CD4-positive, alpha-beta T cell (primary cell): ENCODE measurements at places on chromosomes 12 and 14. TPM values are rescaled to one million over a fixed set of nuclear protein-coding genes. Genes with fewer than 3 reads are reported as not detected.

Gene GLIPR1L1
- not detected for total RNA-seq

Gene A2ML1
- total RNA-seq: not detected

Gene ZC3H10
- total RNA-seq: 8.9 TPM

Gene DACT1
- total RNA-seq: 1.3 TPM

Gene A2M
- not detected for total RNA-seq

Gene KRT86
- total RNA-seq: not detected

Gene PDZRN4
- total RNA-seq: not detected

Gene SPX
- total RNA-seq: not detected

Gene ATP6V1D
- 25.2 TPM for total RNA-seq

Gene MAP1LC3B2
- total RNA-seq: 2.1 TPM

Gene INHBE
- total RNA-seq: not detected

- no peak overlapping the region for H3K27ac ChIP-seq
- H3K27me3 ChIP-seq: no peaks in the 10 kb centered on the region
- H3K36me3 ChIP-seq: no peaks in the 10 kb centered on the region
- H3K4me3 ChIP-seq: no peak overlapping the region
- no peak for DNase-seq
These were observed 30.8 kb upstream of the SOCS2 start for GRCh38 chr12:93541578-93542225.

- H3K4me3 ChIP-seq: no peak overlapping the region
- H3K36me3 ChIP-seq: no peaks in the 10 kb centered on the region
- no peak for DNase-seq
- no peaks in the 10 kb centered on the region for H3K27me3 ChIP-seq
- no peak overlapping the region for H3K27ac ChIP-seq
These were observed 23.2 kb upstream of the RAP1B start for GRCh38 chr12:68587448-68587873.

GRCh38 chr14:100979780-100980179 lies 76.3 kb upstream of the RTL1 start:
- H3K27me3 ChIP-seq: no peaks in the 10 kb centered on the region
- no peak overlapping the region for H3K27ac ChIP-seq
- H3K4me1 ChIP-seq: no peaks in the 10 kb centered on the region
- H3K36me3 ChIP-seq: no peaks in the 10 kb centered on the region
- H3K4me3 ChIP-seq: no peak overlapping the region

GRCh38 chr14:93318927-93319326 lies 13.9 kb downstream of the BTBD7 start:
- H3K4me3 ChIP-seq: no peak overlapping the region
- peaks cover 2% of the 10 kb centered on the region for H3K4me1 ChIP-seq
- H3K27me3 ChIP-seq: no peaks in the 10 kb centered on the region
- no peak overlapping the region for H3K27ac ChIP-seq
- DNase-seq: no peak
- H3K36me3 ChIP-seq: no peaks in the 10 kb centered on the region

GRCh38 chr12:80549298-80549697 lies 105.3 kb downstream of the PTPRQ start:
- DNase-seq: no peak
- H3K27ac ChIP-seq: no peak overlapping the region
- no peaks in the 10 kb centered on the region for H3K4me1 ChIP-seq
- H3K36me3 ChIP-seq: no peaks in the 10 kb centered on the region
- H3K4me3 ChIP-seq: no peak overlapping the region

DNA sequence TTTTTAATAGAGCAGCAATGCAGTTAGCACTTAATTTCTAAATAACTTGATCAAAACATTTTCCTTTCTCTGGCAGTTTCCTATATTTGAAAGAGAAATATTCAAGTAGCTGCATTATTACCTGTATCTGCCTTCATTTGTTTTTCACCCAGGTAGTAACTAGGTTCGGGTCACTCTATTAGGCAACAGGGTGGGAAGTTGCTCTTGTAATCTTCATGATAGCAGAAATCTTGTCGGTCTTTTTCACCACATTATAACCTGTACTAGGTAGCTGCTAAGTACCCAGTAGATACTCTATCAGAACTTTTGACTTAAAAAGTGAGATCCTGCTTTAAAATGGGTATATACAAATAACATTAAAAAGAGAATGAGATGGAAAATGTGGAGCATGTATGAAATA lies 2.4 kb upstream of the PIK3C2G start:
- H3K27ac ChIP-seq: no peak overlapping the region
- no peaks in the 10 kb centered on the region for H3K27me3 ChIP-seq
- H3K4me3 ChIP-seq: no peak overlapping the region
- DNase-seq: no peak
- H3K4me1 ChIP-seq: no peaks in the 10 kb centered on the region
- no peaks in the 10 kb centered on the region for H3K36me3 ChIP-seq

GRCh38 chr12:96719660-96720362 lies 187.2 kb upstream of the NEDD1 start:
- H3K4me3 ChIP-seq: peak overlapping the region; percentile 70
- no peaks in the 10 kb centered on the region for H3K27me3 ChIP-seq
- H3K27ac ChIP-seq: no peak overlapping the region
- DNase-seq: no peak

DNA sequence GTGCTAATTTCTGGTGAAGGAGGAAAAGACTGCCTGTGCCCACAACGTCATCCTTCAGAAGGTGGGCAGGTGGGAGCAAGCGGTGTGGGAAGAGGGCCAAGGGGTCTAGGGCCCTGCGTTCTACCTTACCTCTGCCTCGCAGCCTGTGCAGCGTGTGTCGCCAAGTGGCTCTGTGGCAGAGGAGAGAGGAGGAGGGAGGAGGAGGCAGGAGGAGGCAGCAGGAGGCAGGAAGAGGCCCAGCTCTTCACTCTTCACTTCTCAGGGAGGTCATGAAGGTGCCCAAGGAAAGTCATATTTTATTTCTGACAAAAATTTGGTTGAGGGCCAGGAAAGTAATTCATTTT lies 177.9 kb downstream of the MYRFL start:
- H3K4me3 ChIP-seq: no peak overlapping the region
- no peaks in the 10 kb centered on the region for H3K36me3 ChIP-seq
- no peak for DNase-seq
- no peaks in the 10 kb centered on the region for H3K4me1 ChIP-seq
- no peak overlapping the region for H3K27ac ChIP-seq

DNA sequence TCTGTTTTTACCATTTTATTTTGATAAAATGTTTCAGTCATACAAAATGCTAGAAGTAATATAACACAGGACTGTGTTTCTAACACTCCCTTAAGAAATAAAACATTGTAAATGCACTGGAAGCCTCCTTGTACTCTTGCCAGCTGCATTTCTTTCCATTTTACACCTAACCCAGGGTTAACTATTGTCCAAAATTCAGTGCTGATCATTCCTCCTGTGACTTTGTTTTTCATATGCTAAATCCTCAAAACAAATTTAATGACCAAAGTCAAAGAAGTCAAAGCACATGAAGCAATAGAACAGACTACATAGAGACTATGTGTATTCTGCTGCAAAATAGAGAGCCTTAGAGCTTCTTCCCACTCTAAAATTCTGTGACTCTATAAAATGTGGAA lies 420.3 kb upstream of the PRICKLE1 start:
- H3K36me3 ChIP-seq: no peaks in the 10 kb centered on the region
- H3K4me3 ChIP-seq: no peak overlapping the region
- H3K4me1 ChIP-seq: no peaks in the 10 kb centered on the region
- H3K27ac ChIP-seq: no peak overlapping the region

- peak overlapping the region; percentile 41 for H3K27ac ChIP-seq
- no peaks in the 10 kb centered on the region for H3K27me3 ChIP-seq
- H3K4me1 ChIP-seq: peaks cover 3% of the 10 kb centered on the region
These were observed 104.4 kb downstream of the DAD1 start for GRCh38 chr14:22484632-22485031.

- H3K4me3 ChIP-seq: no peak overlapping the region
- no peak for DNase-seq
- H3K36me3 ChIP-seq: no peaks in the 10 kb centered on the region
- H3K27me3 ChIP-seq: no peaks in the 10 kb centered on the region
- H3K4me1 ChIP-seq: no peaks in the 10 kb centered on the region
- H3K27ac ChIP-seq: no peak overlapping the region
These were observed 424.4 kb downstream of the DAD1 start for GRCh38 chr14:22164616-22165015.

DNA sequence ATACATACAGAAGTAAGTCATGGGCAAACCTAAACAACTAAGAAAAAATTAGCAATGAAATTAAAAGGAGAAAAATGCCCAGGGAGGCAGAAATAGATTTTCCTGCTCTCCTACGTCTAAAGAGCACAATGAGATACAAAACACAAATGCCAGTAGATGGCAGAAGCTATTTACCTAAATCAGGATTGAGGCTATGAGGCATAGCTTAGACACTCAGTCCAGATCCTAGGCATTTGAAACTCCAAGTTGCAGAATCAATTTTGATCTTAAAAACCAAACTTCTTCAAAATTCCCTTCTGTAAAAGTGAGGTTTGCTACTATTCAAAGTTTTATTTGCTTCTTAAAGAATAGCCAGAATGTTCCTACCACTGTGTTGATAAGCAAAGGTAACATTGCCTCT lies 368.6 kb downstream of the DAD1 start:
- no peak overlapping the region for H3K27ac ChIP-seq
- H3K36me3 ChIP-seq: no peaks in the 10 kb centered on the region
- DNase-seq: no peak
- no peaks in the 10 kb centered on the region for H3K27me3 ChIP-seq
- H3K4me1 ChIP-seq: no peaks in the 10 kb centered on the region

- DNase-seq: no peak
- no peaks in the 10 kb centered on the region for H3K27me3 ChIP-seq
- no peak overlapping the region for H3K4me3 ChIP-seq
- peaks cover 88% of the 10 kb centered on the region for H3K36me3 ChIP-seq
- no peak overlapping the region for H3K27ac ChIP-seq
These were observed 43.5 kb downstream of the HECTD1 start for GRCh38 chr14:31164115-31164514.

DNA sequence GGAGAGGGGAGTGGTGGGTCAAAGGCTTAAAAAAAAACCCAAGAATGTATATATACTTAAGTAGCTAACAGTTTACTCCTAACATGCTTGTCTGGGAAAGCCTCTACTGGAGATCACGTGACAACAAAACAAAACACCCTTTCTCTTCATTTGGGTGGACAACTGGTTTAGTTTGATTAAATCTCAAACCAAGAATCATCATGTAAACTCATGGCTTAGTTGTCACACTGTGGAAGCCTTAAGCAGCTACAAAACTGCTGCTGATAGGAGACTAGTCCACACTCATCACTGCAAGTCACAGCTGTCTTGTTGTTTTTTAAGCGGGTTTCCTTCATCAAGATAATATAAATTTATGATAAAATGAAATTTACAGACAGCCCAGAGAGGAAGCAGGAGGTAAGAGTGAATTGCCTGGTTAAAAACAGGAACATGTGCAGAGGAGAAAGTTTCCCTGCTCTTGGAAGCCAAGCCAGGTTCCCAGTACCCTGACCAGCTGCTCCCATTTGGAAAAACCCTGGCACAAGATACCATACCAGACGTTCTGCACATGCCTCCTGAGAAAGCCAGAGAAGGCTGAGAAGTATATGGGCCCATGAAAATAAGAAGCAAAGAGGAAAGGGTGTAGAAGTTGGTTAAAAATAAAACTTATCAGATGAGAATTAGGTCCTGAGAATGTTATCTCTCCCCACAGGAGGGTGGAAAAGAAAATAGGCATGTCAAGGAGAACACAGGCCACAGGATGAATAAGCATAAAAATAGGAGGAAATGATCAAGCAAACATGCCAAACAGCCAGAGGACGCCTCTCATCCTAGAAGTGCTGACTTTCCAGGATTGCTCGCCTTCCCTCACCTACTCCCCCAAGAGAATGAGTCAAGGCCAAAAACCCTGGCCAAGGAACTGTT lies 34.0 kb downstream of the EGLN3 start:
- no peaks in the 10 kb centered on the region for H3K4me1 ChIP-seq
- H3K27me3 ChIP-seq: no peaks in the 10 kb centered on the region
- no peaks in the 10 kb centered on the region for H3K36me3 ChIP-seq
- DNase-seq: no peak
- no peak overlapping the region for H3K4me3 ChIP-seq
- H3K27ac ChIP-seq: no peak overlapping the region

DNA sequence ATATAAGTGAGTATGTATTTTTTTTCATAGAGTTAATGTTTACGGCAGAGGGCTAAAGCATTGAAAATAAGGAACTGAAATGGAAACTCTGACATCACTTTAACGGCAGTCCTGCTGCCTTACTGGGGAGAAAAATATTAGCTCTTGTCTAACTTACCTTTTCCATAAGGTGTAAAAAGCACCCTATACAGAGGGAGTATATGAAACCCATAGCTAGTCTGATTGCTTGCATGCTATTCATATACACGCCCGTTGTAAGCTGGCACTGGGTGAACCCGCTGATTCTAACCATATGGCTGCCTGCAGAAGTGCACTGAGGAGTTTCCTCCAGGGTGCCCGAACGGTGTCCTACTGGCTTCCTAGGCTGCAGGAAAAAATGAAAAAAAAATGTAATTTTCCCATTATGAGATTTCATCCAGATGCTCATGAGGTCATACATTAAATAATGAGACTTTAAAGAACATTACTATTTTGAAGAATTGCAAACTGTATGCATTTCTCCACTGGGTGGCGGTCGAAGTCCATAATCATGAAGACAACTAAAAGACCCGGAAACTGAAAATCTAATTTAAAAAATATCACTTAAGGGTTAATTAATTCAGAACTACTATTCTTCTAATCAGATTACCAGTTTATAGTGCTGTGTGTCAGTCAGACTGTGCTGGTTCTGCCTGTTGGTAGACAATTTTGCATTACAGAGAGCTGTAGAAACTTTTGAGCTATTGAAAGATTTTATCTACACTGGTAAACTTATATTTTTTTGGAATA lies 144.7 kb downstream of the ALX1 start:
- H3K36me3 ChIP-seq: no peaks in the 10 kb centered on the region
- H3K27ac ChIP-seq: no peak overlapping the region
- no peak for DNase-seq
- no peak overlapping the region for H3K4me3 ChIP-seq
- H3K4me1 ChIP-seq: no peaks in the 10 kb centered on the region
- H3K27me3 ChIP-seq: no peaks in the 10 kb centered on the region

DNA sequence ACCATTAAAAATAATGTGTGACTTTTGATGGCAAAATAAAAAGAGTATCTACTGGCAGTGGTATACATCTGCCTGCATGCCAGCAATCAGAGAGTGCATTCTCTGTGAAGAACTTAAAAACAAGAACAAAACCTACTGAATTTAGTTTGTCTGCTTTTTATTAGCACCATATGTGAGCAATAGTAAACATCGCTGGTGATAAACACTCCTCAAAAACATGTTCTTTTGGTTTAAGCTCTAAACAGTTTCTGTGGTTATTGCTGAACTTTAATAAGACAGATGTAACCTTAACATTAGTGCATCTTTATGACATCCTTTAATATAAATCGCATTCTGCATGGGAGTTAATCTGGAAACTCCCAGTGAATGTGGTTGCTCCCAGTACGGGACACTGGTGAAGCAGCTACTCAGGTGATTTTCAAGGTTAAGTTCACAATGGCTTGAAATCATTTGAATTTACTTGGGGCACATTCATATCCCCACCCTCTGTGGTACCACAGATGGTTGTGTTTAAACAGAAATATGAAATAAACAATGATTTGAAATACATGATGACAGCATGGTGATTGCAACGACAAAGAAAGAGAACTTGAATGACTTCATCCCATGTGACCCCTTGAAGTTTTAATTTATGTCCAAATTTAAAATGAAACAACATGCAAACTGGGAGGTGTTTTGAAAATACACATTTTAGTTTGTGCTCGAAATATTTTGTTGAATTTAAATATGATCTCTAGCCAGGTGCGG lies 285.9 kb downstream of the FOXN3 start:
- DNase-seq: no peak
- H3K4me3 ChIP-seq: no peak overlapping the region
- no peaks in the 10 kb centered on the region for H3K27me3 ChIP-seq

GRCh38 chr12:113137861-113138783 lies 2.6 kb upstream of the RASAL1 start:
- no peaks in the 10 kb centered on the region for H3K27me3 ChIP-seq
- H3K36me3 ChIP-seq: no peaks in the 10 kb centered on the region

- no peaks in the 10 kb centered on the region for H3K27me3 ChIP-seq
- H3K4me3 ChIP-seq: no peak overlapping the region
- DNase-seq: no peak
- no peaks in the 10 kb centered on the region for H3K36me3 ChIP-seq
- H3K4me1 ChIP-seq: no peaks in the 10 kb centered on the region
These were observed 25.6 kb downstream of the FRMD6 start for GRCh38 chr14:51677266-51677665.
